DMS79 treated with DMSO at 0.1 percent for 48 hours (cell line): ENCODE measurements at places on chromosomes 5 and 9.

GRCh38 chr5:179771311-179771895 lies 22.4 kb upstream of the LTC4S start:
- no peak for DNase-seq

GRCh38 chr5:138274189-138274853 lies at the start of gene GFRA3:
Gene GFRA3, minus strand, starts transcription at chr5:138274621. Its CDS starts 197 bp downstream, at chr5:138274424.
- DNase-seq, result peak; percentile 5

DNA sequence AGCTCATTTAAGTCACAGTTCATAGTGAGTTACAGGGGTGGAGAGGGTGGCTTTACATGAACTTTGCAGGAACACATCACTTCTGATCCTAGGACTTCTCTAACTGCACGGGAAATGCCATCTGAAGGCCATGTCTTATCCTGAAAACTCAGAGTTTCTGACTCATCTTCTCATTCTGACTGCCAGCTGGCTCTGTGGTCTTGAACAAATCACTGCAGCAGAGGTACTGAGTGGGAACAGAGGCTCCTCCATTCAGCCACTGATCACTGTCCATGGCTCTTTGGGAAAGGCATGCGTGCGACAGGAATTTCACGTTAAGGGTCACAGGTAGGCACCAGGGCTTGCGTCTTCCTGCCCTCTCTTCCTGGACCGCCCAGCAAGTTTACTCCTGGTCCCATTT lies 114.6 kb upstream of the LRRTM2 start:
- no peak for DNase-seq

DNA sequence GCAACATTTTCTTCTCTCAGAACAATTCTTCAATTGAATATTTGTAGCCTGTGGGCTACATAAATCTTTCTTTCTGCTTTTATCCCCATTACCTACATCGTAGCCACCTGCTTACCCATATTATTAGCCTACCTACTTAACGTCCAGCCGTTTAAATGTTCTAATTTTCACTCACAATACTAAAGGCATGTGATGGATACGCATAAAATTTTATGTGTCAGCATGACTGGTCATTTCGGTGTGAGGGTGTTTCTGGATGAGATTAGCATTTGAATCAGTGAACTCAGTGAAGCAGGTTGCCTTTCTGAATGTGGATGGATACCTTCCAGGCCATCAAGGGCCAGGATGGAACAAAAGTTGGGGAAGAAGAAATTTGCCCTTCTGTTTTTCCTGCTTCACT lies 1722.5 kb upstream of the ACO1 start:
- no peak for DNase-seq

DNA sequence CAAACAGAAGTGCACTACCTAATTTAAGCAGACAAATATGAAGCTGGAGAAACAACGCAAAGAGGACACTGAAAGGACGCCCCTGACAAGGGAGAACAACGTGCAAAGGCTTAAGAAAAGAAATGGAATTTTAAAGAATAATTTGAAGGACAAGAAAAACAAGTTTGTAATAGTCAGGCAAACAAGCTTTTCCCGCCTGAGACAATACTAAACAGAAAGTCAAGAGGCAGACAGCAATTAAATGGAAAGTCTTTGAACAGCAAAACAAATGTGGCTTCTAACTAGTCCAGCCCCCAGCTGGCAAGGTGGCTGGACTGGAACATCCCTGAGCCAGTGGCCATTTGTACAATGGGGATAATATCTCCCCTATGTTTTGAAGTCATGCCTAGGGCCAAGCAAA lies 63.3 kb downstream of the SIL1 start:
- peak; percentile 16 for DNase-seq

- no peak for DNase-seq
Observed at GRCh38 chr9:1530696-1531095, 480.5 kb downstream of the DMRT2 start.

DNA sequence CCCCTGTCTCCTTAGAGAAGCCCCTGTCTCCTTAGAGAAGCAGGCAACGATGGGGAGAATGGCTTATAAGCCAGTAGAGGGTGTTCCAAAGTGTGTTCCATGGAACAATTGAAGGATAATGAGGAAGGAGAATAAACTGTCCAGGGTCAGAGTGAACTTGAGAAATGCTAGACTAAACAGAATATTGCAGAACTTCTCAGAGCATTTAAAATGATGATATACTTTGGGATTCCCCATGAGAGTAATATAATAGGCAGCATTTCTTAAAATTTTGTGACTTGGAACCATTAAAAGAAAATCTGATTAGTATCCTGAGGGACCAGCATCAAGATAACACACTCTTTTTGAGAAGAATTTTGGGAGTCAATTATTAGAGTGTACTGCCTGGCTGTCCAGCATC lies 116.8 kb downstream of the PBX3 start:
- DNase-seq, result no peak

DNA sequence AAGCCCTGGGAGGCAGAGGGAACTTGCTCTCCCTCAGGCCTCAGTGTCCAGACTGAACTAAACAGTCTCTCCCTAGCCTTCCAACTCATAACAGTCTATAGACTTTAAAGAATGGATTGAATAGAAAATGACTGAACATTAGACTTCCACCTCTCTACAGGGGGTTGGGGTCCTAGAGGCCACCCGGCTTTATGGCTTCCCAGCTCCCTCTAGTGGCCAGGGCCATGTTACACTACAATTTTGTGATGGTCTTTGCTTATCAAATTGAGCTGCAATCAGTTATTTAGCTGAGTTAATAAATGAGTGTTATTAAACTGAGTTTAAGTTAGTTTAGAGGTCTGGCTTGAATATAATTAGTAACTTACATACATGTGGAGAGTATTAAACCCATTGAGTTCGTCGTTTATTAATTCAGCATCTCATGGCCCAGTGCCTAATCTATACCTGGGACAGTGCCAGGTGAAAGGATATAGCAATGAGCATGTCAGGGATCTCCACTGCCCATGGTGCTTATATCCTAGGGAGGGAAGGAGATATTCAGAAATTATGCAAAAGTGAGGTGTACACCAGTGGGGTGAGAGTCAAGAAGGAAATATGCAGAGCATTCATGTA lies 105.2 kb downstream of the SH3TC2 start:
- DNase-seq, result no peak

- DNase-seq, result no peak
Observed at GRCh38 chr5:170315154-170315553, 17.6 kb upstream of the LCP2 start.

DNA sequence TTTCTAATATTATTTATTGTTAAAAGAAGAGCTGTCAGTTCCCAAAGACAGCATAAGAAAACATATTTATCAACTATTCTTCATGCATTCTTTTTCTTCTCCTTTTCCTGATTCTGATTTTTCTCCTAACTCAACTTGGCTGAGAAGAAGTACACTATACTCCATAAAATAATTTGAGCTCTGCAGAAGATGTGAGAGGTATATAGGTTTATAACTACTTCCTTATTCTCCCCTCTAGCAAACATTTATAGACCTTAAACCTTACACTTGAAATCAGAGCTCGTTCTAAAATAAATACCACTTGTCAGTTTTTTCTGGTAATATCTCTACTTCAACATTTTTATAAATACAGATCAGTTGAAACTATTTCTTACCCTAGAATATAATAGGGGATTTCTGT lies 724.8 kb upstream of the GRAMD2B start:
- no peak for DNase-seq

DNA sequence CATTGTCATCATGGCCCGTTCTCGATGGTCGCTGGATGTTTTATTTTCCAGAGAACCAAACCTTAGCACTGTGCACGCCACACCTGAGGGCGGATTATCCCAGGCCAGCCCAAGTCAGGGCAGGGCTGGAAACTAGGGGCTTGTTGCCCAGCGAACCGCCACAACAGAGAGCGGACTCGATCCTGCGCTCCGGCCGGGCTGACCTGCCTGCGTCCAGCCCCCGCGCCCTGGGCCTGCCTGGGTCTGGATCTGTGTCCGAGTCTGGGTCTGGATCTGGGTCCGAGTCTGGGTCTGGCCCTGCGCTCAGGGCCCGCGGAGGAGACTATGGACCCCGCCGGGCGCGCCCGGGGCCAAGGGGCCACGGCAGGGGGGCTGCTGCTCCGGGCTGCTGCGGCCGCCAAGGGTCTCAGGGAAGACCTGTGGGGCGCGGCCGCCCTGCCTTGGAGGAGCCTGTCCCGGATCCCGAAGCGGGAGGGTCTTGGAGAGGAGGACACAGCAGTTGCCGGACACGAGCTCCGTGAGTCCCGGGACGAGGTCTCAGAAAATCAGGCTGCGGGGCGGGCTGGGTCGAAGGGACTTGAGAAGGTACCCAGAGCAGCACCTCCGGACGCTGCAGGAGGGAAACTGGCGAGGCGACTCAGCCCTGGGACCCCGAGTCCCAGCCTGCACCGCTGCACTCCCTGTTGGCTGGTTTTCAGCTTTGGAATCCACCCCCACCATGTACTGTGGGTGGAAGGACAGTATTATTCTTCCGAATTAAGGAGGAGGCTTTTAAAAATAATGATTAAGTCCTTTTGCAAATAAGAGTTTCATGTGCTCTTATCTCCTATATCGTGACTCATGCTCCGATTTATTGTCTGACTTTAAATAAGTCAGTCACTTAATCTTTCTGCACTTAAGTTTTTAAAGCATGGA lies at the start of gene ANKDD1B:
ANKDD1B (plus strand) TSS at position 143 of the 915 bp plus-strand sequence; CDS start at position 325, 182 bp downstream.
- DNase-seq, result no peak
